Cerebellar nuclear complex (tissue), 1 donor: ENCODE measurements at places on chromosomes 2 and 18.

- DNase-seq, result no peak
Observed at GRCh38 chr2:18749912-18750526, 160.7 kb upstream of the NT5C1B start.

DNA sequence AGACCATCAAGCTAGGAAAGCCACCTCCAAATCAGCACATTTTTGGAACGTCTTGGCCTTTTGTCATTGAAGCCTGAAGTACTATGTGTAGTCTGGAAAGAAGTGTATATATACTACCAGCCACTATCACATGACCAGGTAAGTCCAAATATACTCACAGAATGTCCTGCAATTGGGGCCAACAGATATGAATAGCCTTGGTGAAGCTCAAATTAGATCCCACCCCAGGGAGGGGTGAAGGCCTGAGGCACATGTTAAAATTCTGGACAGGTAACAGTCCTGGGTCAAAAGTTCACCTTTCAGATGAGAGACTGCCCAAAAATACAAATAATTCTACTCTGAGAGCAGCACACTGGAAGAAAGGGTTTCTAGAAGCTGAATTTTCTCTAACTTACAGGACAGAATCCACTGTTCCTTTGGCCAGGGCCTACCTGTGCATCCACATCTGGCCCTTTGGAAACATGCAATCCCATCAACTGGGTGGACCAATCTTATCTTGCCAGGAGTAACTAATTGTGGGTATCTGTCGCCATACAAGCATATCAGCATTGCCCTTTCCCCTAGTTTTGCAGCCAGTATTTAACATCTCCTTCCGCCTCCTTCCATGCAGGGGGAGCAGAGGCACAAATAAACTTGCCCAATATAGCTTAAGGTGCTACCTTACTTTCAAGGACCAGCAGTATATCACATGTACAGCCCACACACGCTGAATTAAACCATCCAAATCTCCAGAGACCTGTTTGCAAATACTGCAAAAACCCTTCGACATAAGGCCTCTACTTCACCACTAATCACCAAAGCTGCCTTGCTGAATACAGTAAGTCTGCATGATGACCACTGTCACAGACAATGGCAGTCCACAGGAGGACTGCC is 67.8 kb downstream of the EIF5B start:
- no peak for DNase-seq

GRCh38 chr2:212528106-212528856 is 10.3 kb downstream of the ERBB4 start:
- DNase-seq, result no peak

GRCh38 chr2:14540015-14540414 is 92.5 kb upstream of the LRATD1 start:
- DNase-seq, result no peak

DNA sequence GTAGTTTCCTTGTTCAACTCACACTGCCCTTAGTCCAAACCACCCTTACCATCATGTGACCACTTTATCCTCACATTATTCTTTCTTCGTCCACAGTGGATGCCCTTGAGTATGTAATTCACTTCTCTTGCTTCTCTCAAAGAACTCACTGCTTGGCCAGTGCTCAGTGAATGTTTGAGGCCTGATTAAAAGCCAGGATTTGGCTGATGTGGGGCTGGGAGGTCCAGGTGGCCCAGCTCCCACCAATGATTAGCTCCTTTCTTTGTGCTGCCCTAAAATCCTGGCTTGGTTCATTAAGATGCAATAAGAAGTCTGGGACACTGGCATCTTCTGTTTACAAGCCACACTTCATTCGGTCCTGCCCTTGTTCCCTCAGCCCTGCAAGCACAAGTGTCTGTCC is 97.8 kb upstream of the CELF4 start:
- DNase-seq, result no peak
